NCI-H226 (cell line): ENCODE measurements at places on chromosomes 13 and 19.

DNA sequence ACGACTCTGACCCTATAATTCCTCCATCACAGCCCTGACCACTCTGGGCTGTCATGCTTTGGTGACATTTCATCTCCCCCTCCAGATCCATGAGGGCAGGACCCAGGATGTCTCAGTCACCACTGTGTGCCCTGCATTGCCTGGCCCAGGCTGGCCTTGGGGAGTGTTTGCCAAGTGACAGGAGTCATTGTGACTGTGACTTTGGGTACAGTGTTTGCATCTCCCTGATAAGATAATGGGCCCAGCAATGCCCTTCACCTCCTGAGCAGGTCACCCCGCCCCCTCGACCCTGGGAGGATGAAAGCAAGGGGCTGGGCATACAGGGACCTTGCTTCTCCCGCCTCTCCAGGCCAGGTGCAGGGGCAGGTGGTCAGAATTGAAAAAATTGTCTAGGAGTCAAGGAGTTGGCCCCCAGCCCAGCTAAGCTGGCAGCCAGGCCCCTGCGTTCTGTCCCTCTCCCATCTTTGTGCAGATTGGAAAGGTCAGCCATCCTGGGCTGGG lies 5.9 kb upstream of the ATP4A start:
- DNase-seq = no peak

DNA sequence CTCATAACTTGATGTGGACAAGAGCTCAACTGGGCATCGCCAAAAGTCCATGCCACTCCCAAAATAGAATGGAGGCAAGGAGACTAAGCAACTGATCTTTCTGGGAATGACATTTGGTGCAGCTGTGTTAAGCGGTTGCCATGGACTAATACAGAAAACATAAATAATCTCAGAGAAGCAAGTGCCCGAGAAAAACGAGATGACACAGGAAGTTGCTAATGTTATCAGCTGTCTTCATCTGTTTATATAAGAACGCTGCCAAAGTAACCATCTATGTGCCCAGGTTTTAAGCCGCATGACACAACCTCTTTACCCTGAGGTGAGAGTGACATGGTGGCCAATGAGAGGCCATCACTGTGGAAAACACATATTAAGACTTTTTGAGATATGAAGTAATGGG lies 54.9 kb upstream of the SACS start:
- no peak for DNase-seq

DNA sequence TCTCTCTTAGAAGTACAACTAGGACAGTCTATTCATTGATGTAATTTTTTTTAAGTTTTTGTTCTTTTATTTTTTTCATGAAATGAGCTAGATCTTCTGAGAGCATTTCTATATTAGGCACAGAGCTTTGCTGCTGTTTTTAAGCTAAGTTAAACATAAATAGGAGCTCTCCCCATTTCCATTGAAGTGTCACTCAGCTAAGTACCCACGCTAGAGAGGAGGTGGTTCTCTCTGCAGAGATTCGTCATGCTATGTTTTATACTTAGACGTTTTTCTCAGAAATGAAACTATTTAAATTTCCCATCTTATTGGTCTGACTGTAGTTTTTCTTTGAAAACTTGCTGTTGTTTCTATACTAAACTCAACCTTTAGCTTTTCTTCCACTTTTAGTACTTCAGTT lies 271.5 kb downstream of the PCDH9 start:
- DNase-seq = no peak

- no peak for DNase-seq
These were observed 23.6 kb downstream of the VSTM2B start for GRCh38 chr19:29549105-29550070.

DNA sequence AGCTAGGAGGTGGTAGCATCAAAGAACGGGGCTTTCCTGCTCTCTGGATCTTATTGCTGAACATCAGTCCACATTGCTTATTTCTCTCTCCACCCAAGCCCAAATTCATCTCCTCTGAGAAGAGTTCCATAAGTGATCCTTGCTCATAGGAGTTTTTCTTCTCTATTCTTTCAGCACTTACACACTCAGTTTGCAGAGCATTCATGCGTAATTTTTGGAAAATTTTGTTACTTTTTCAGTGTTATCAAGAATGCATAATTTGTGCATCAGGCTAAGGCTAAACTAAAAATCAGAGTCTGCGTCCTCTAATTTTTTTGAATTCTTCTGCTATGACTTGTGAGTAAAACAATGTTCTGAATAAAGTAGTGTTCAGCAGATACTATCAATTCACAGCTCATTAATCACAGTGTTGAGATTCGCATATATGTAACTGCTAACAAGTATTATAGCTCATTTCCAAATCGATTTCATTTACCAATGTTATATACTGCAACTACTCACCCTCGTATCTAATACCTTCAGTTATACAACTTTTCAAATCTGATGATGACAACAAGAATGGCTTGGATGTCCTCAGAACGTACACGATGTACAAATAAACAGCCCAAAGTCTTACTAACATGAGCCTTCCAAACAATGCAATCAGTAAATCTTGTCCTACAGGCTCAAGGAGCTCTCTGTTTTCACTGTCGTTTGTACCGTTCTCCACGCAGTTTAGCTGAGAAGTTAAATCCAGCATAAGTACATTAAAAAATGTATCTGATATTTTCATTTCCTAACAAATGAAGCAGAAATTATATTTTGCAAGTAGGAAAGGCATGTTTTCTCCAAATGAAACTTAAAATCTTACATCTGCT lies 36.4 kb upstream of the STARD13 start:
- no peak for DNase-seq

GRCh38 chr13:60214213-60215055 lies 50.7 kb upstream of the DIAPH3 start:
- DNase-seq = no peak

DNA sequence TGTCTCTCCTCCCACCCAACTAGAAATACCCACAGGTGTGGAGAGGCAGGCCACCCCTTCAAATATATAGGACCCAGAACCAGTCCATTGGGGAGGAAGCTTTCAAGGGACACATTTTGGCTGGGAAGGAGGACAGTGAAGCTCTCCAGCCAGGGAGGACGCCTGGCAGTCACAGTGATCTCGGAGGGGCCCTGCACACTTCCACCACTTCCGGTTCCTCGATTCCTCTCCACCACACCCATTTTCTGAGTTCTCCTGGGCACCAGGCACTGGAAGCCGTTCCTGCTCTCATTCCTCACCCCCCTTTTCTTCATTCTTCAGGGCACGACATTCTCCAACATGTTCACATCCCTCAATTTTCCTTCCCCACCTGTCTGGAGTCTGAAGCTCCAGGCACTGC lies 30.4 kb upstream of the CEACAM21 start:
- no peak for DNase-seq

DNA sequence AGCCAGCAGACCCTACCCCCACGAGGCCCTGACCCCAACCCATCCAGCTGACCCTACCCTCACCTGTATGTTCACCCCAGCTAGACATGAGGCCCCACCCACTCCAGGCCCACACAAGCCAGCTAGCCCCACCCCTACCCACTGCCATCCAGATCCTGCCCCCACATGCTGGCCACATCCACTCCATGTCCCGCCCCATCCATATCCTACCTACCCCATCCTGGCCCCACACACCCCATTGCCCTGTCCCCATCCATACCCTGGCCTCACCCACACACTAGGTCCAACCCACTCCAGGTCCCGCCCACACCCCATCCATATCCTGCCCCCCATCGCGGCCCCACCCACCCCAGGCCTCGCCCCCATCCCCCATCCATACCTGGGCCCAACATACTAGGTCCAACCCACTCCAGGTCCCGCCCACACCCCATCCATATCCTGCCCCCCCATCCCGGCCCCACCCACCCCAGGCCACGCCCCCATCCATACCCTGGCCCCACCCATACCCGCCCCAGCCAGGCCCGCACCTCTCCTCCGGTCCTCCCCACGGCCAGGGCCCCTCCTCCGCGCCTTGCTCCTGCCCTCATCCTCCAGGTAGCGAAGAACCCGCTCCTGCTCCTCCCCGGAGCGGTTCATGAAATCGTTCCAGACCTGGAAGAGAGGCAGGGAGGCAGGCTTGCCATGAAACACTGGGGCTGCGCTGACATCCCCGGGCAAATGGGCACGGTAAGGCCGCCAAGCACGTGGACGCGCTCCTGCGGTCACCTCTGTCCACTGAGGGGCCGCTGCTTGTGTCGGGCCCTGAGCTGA lies 7.2 kb downstream of the RNU6-9 start:
- peak; percentile 68 for DNase-seq

- DNase-seq = no peak
These were observed 1.8 kb downstream of the RHPN2 start for GRCh38 chr19:33062902-33063301.

DNA sequence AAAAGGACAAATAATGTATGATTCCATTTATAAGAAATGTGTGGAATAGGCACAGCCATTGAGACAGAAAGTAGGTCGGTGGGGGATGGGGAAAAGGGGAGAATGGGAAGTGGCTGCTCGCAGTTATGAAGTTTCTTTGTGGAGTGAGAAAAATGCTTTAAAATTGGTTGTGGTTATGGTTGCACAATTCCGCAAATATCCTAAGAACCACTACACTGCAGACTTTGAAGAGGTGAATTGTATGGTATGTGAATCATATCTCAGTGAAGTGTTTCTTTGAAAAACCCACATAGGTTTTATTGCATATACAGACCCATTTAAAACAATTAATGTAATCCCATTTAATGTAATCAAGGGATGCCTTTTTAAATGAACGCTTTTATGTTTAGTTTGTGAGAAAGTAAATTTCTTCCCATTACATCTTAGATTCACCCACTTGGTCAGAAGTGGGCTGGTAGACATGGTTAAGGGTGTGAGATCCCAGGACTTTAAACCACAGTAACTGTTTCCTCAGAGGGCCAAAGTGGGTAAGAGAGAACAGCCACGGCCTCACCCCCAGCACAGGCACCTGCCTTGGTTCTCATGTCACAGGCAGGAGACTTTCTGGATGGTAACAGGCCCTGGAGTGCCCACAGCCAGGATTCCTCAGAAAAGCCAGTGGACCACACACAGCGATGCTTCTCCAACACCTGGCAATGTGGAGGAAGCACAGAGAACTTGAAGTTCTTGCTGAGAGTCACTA lies 119.3 kb upstream of the GJB6 start:
- no peak for DNase-seq

DNA sequence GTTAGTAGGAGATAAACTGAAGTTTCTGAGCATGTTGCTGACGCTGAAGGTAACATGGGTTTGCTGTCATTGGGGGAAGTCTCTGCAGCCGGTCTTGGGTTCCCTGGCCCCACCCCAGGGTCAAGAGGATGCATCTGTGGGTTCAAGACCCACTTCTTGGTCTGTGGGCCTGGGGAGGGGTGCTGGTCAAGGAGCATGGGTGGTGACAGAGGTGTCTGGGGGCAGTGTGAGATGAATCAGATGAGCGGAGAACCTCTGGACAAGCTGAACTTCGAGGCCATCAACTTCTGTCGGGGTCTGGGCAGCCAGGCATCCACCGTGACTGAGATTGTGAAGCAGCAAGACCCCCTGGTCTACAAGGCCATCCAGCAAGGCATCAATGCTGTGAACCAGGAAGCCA lies 51.9 kb downstream of the ACSBG2 start:
- no peak for DNase-seq
